ENCODE measurements at places on chromosomes 5 and 9.

DNA sequence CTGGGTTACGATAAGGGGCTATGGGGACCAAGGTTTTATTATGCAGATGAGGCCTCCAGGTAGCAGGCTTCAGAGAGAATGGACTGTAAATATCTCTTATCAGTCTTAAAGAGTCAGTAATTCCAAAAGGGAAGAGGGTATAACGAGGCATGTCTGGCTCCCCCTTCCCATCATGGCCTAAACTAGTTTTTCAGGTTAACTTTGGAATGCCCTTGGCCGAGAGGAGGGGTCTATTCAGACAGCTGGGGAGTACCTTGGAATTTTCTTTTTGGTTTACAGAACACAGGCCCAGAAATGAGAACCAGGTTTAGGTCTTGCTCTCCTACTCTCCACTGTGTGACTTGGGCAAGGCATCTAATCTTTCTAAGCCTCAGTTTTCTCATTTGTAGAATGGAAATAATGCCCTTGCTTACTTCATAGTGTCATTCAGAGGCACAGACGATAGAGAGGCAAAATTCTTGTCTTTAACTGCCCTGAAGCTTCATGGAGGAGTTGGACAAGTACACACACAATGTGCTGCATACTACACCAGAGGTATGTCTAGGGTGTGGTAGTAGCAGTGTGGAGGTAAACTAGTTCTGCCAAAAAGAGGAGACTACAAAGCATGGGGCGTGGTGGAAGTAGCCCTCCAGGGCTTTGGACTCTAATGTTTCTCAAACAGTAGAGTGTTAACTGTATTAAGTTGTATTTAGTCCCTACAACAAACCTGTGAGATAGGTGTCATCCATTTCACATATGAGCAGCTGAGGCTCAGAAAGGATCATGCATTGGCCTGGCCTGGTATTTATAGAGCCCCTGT lies 45.5 kb downstream of the IRF1 start:
- no peak for DNase-seq

DNA sequence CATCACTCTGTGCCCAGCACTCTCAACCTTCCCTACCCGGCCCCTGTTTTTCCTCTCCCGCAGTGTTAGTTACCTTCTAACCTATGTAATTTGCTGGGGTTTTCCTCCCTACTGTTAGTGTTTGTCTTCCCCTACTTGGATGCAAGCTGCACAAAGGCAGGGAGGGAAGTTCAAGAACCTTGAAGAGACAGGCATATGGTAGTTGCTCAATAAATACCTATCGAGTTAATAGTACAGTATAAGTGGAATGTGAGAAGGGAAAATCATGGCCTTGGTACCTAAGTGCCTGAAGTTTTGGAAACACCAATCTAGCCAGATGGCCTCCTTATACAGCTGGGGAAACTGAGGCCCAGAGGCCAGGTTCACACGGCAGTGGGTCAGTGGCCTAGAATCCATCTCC lies 24.2 kb downstream of the PDGFRB start:
- DNase-seq: no peak

GRCh38 chr5:103393101-103393754 lies 134.7 kb downstream of the MACIR start:
- DNase-seq: peak; percentile 68

DNA sequence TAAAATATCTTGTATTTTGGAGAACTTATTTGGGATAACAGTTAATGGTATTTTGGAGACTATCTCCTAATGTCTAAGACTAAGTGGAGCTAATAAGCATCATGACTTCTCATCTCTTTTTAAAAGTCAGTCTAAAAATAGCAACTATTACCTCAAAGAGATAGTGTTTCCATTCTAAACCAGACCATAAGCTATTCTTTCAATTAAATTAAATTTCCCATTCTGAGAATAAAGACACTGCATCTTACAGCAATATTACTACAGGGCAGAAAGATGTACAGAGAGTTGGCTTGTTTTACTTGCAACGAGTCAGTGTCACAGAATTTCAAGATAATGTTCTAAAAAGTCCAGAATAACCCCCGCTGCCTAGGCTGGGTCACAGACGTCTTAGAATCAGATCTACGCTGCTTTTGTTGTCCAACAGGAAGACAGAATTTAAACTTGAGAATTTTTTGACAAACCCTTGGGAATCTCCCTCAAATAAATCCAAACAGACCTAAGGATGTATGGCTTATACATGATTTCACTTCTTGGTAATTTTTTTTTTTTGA lies 98.9 kb downstream of the USP20 start:
- DNase-seq: no peak

- no peak for DNase-seq
Observed at GRCh38 chr5:102802708-102803458, 47.8 kb downstream of the PAM start.

GRCh38 chr9:36441966-36442365 lies 41.9 kb upstream of the RNF38 start:
- no peak for DNase-seq

DNA sequence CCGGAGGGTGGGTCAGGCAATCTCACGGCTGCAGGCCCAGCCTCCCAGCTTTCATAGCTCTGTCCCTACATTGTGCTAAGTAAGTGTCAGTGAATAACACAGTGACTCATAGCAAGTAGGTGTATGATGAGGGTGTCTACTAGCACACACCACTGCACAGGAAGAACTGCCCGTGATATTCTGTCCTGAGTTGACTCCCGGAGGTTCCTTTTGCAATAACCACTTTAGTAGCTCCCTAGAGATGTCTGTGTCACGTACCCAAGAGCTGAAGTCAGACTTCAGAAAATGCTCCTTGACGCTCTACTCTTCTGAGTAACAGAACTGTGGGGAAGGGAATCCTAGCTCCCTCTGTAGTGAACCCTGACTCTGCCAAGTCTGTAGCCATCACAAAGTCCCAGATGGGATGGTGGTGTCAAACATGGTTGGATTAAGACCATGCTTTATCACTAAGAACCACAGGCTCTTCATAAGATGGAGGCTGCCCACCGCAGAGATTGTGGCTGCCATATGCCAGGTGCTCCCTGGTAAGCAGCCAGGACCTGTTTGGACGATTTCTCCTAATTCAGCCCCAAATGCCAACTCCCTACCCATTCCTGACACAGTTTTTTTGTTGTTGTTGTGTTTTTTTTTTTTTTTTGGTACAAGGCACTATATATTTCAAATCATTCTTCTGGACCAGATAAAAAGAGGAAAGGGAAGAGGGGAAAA lies 352.6 kb upstream of the PANK3 start:
- peak; percentile 26 for DNase-seq

GRCh38 chr5:172640822-172641358 lies at the start of gene NEURL1B:
Gene NEURL1B (plus strand): TSS chr5:172641263. CDS start chr5:172641407, 144 bp downstream.
- peak; percentile 73 for DNase-seq

- DNase-seq: peak; percentile 7
Observed at GRCh38 chr5:100623719-100624118, 88.5 kb downstream of the FAM174A start.

GRCh38 chr9:112378328-112379176 lies 1.4 kb upstream of the HSDL2 start:
- peak; percentile 4 for DNase-seq

DNA sequence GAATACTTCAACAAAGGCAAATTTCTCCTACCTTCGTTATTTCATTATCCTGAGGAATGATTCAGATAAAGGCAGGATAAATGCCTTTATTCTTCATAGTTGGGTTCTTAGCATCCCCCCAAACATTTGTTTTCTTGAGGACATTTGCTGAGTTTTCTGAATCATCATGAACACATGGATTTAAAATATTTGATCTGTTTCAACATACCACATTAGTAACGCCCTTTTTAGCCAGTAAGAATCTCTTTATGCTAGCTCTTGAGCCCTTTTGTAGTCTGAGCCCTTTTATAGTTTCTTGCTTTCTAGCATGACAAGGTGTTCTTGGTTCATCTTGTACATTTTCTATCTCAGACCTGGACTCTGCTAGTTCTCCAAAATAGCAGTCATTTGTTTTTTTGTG lies 27.9 kb downstream of the SKIC3 start:
- DNase-seq: no peak

DNA sequence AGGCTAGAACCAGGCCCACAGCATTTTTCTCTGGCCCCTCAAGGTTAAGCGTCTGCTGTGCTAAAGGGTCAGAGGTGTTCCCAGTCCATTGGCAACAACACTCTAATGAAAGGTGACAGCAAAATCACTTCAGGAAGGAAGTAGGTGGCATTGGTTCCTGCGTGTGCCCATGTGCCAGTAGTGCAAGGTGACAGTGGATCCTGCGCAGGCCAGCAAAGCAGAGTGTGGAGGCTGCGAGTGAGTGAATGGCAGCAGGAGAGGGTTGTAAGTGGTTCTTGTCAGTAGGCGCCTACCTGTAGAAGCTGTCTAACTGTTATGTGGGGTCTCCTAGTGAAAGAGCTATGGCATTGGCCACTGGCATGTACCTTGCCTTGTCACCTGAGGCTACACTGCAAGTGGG lies 898.2 kb upstream of the TYRP1 start:
- no peak for DNase-seq

- no peak for DNase-seq
Observed at GRCh38 chr5:10562201-10563109, 1.4 kb upstream of the ANKRD33B start.

GRCh38 chr5:6730407-6730806 lies 17.2 kb downstream of the TENT4A start:
- DNase-seq: no peak

GRCh38 chr5:159034083-159034824 lies 65.5 kb downstream of the EBF1 start:
- DNase-seq: peak; percentile 51

DNA sequence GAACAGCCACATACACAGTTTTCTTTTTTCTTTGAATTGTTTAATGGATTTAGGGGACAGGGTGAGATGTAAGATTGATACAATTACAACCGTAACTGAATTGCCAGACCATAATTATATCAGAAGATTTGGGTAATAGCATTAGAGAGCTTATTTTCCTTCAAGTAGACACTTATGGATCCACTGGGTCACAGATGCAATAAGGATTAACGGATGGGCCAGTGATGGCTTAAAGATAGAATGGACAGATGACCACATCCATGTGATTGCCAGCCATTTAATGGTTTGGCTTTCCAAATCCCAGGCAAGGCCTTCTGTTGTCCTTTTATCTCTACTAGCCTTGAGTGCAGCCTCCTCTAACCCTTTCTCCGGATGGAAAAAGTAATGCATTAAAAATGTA lies 94.7 kb upstream of the NUDT12 start:
- no peak for DNase-seq

DNA sequence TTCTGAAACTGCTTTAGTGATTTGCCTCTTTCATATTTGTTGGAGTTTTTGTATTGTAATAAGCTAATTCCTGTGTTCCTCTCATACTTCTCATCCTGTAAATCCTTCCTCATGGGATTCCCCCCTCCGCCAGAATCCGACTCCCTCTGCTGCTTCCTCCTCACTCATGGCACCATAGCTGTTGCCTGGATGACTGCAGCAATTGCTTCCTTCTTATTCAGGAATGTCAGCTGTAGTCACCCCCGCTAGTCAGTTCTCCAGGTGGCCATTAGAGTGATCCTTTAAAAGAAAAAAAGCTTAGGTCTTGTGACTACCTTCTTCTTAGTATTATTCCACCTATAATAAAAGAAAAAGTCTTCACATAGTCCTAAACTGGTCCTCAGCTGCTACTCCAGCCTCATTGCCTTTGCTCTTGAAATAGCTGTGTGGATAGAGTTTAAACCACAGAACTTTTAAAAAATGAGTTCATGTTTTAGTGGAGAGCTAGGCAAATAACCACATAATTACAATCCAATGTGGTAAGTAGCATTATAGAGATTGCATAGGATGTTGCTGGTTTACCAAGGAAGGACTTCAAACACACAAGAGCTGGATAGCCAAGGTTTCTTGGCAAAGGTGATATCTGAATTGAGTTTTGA lies 227.3 kb downstream of the KDM4C start:
- no peak for DNase-seq

- no peak for DNase-seq
Observed at GRCh38 chr5:151612689-151613427, 21.7 kb upstream of the FAT2 start.

GRCh38 chr9:8845376-8845775 lies 1045.8 kb upstream of the DMAC1 start:
- DNase-seq: no peak

DNA sequence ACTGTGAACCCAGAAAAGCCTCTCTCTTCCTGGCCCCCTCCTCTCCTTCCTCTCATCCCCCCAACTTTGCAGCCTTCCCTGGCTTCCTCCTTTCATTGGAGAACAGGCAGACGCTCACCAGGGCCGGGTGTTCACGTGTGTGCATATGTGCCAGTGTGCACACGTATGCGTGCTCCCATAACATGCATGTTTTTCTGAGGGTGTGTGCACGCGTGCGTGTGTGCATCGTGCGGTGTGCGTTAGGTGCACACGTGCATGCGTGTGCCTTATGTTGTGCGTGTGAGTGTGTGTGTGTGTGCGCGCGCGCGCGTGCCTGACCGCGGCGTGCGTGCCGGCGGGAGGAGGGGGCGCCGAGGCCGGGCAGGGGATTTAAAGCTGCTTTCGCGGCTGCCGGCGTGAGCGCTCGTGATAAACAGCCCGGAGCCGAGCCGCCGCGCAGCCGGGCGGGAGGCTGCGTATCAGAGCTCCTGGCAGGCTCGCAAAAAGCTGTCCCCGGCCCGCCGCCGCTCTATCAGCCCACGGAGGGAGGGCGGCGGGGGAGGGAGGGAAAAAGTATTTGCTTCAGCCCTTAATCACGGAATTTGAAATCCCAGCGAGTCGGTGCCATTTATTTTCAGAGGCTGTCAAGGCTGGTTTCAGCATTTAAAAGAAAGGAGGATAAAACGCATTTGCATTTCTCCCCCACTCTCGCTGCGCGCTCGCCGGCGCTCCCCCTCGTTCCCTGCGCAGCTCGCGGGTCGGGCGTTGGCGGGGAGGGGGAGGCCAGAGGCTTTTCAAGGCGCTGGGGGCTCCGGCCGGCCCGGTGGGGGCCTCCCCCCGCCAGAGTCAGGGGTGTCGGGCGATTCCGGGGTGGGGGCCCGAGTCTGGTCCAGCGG lies 183.9 kb downstream of the C9orf50 start:
- DNase-seq: peak; percentile 59

DNA sequence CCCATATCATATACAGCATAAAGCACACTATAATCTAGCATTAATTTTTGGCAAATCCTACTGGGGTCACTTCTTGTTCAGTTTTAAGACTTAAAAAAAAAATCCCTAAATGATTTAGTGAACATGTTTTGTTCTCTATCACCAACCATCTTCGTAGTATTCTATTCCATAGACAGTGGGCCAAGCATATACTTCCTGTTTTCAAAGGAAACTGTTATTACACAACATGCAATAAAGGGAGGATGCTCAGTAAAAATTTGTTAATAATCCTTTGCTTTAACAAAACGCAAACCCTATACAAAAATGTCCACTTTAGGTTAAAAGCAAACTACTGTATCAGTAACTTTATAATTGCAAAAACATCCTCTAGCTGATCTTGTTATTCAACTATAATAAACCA lies 13.0 kb downstream of the CCNH start:
- DNase-seq: no peak

DNA sequence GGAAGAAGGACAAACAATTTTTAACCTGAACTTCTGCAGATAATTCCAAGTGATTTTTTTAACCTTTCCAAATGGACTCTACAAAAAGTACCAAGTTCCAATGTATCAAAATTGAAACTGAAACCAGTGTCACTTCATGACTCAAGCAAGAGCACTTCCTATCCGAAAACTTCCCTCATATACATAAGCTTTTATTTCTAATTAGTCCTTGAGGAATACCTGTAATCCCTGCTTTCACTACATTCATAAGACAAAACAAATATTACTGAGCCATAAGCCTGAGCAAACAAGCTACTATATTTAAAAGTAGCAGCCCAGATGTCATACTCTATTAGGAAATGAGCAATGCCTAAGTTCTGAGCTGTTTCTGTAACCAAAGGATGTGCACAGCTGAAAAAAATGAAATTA lies 224.4 kb downstream of the EBF1 start:
- DNase-seq: peak; percentile 27
